Activated effector memory CD4-positive, alpha-beta T cell treated with anti-CD3 and anti-CD28 coated beads, Interleukin-2, amount 50 U/mL, for 16 hours (primary cell): ENCODE measurements at places on chromosomes 1 and 21.

DNA sequence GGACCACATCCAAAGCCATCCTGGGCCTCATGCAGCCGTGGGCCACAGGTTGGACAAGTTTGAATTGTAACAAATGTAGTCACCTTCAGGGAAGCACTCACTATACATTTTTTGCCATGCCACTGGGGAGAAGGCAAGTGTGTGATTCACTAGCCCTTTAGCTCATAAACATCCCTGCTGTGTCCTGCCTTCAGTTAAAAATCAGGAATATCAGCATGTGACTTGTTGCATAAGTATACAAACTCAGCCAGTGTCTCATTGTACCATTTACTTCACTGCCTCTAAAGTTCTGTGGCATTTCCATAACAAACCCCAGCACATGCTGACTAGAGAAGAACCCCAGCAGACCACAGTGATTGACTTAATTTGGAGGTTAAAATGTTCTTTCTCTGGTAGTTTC lies 142.0 kb upstream of the C1orf105 start:
- DNase-seq = no peak

DNA sequence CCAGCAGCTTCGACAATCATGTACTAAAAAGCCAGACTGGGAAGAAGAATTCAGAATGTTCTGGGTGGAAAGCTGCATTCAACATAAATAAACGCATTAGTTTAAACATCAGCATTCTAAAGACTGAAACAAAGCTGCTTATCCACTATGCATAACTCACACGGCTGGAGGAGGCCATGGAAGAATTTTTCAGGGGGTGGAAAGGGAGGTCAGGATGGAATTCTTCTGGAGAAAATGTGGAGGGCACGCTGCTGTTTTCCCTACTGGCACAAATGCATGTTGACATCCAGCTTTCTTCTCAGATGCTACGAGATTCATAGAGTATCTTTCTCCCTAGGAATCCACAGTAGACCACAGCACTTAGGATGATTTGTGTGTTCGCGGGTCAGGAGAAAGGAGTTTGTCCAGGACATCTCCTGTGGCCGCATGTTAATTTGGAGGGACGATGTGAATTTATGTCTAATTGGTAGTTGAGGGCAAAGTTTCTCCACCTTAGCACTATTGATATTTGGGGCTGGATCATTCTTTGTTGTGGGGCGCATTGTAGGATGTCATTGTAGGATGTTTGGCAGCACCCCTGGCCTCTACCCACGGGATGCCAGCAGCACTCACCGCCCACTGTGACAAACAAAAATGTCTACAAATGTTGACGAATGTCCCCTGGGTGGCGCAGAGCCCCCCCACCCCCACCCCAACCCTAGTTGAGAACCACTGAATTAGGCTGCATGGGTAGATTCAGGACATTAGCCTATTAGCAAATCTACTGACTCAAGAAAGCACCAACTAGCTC lies 86.5 kb upstream of the KAZN start:
- no peak for DNase-seq

GRCh38 chr1:19979494-19979977 lies at the start of gene PLA2G2A:
TSS of gene PLA2G2A (minus strand) at chr1:19979618. CDS start at chr1:19978773, 845 bp downstream.
- no peak for DNase-seq

GRCh38 chr1:191963781-191964455 lies 194.3 kb upstream of the RGS18 start:
- DNase-seq = no peak

GRCh38 chr1:2350501-2350900 lies 40.9 kb downstream of the MORN1 start:
- no peak for DNase-seq

GRCh38 chr1:42359466-42359865 lies 21.1 kb upstream of the RIMKLA start:
- DNase-seq = no peak

GRCh38 chr1:85258536-85259117 lies 835 bp downstream of the C1orf52 start:
- DNase-seq = no peak

GRCh38 chr21:44681152-44681551 lies 811 bp downstream of the KRTAP12-1 start:
- DNase-seq = peak; percentile 43

- DNase-seq = no peak
Observed at GRCh38 chr1:164772635-164773034, 213.7 kb downstream of the PBX1 start.

GRCh38 chr1:224169718-224170270 lies 13.2 kb upstream of the DEGS1 start:
- no peak for DNase-seq

DNA sequence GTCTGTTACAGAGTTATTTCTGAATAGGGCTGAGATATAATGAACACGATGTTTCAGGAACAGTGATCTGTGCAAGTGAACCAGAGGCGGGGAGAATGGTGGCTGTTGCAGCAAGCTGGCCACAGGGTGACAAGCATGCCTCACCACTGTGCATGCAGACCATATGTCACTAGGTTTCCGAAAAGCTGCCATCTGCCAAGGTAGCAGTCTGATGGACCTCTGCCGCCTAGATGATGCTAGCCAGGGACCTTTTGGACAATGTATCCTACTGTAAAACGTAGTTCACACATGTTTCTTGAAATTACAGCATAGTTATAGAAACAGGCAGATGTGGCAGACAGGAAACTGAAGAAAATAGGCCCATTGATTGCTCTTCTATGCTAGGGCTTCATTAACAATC lies 204.2 kb upstream of the RRP15 start:
- DNase-seq = no peak

GRCh38 chr1:117120774-117121588 lies 568 bp downstream of the TRIM45 start:
- DNase-seq = no peak

- no peak for DNase-seq
Observed at GRCh38 chr1:206709772-206710459, 25.2 kb downstream of the MAPKAPK2 start.

- DNase-seq = no peak
Observed at GRCh38 chr1:224880593-224881307, 48.7 kb upstream of the DNAH14 start.

DNA sequence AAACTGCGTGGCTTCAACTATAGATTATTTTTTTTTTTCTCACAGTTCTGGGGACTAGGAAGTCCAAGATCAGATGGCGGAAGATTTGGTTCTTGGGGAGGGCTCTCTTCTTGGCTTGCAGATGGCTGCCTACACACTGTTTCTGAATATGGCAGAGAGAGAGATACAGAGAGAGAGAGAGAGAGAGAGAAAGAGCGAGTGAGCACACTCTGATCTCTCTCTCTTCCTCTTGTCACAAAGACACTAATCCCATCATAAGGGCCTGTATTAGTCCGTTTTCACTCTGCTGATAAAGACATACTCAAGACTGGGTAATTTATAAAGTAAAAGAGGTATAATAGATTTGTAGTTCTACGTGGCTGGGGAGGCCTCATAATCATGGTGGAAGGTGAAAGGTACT lies 79.5 kb downstream of the IGSF21 start:
- no peak for DNase-seq

- DNase-seq = peak; percentile 78
Observed at GRCh38 chr1:155003227-155003765, 694 bp downstream of the ZBTB7B start.

DNA sequence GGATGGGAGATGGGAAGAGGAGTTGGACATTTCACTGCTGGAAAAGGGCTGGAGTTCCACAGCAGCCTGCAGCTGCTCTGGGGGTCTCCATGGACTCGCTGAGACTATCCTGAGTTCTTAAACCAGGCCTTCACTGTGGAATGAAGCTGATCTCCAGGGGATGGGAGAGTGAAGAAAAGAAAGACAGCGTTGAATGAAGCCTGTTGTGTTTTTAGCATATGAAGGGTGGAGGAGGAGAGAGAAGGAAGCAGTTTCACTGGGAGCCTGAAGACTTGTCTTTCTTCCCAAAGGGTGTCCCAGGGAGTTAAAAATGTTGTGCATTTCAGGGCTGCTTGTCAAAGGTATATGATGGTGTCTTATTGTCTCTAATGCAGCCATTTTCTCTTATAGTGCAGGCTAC lies 9.2 kb downstream of the ROR1 start:
- no peak for DNase-seq

GRCh38 chr1:246483569-246483933 lies 23.5 kb downstream of the SMYD3 start:
- DNase-seq = no peak

- DNase-seq = no peak
Observed at GRCh38 chr21:37166733-37167132, 93.7 kb downstream of the TTC3 start.

DNA sequence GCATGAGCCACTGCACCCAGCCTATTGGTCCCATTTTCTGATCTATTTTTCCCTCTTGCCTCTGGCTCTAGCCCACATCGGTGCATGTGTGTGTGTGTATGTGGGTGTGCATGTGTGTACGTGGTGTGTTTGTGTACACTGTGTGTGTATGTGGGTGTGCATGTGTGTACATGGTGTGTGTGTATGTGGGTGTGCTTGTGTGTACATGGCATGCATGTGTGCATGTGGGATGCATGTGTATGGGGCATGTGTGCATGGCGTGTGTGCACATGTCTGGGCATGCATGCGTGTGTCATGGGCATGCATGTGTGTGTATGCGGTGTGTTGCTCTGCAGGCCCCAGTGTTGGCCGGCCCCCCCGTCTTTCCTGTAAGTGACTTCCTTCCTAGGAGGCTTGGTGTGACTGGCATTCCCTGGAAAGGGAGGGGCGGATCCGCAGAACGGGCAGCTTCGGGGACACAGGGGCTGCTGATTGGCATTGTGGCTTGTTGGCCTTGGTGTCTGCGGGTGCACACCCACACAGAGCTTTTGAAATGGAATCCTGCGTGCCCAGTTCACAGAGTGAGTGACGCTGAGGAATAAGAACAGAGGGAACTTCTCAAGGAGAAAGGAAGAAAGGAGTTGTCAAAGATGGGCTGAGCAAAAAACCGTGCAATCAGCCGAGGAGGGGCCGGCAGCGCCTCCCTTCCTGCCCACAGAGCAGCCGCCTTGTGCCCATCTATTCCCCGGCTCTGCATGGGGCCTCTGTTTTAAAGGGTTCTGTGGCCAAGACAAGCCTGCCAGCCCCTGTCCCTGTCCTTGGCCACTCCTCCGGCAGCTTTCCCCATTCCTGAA lies 8.0 kb downstream of the PDXK start:
- no peak for DNase-seq

GRCh38 chr21:43719748-43720538 lies 1.0 kb downstream of the PDXK start:
- DNase-seq = no peak

GRCh38 chr21:14483296-14483695 lies 62.8 kb downstream of the SAMSN1 start:
- DNase-seq = no peak

- no peak for DNase-seq
Observed at GRCh38 chr1:10160907-10161490, 49.4 kb upstream of the KIF1B start.

GRCh38 chr1:153358691-153358975 lies 979 bp downstream of the S100A9 start:
- no peak for DNase-seq

GRCh38 chr1:30005972-30006619 lies 717.3 kb downstream of the MATN1 start:
- DNase-seq = no peak

DNA sequence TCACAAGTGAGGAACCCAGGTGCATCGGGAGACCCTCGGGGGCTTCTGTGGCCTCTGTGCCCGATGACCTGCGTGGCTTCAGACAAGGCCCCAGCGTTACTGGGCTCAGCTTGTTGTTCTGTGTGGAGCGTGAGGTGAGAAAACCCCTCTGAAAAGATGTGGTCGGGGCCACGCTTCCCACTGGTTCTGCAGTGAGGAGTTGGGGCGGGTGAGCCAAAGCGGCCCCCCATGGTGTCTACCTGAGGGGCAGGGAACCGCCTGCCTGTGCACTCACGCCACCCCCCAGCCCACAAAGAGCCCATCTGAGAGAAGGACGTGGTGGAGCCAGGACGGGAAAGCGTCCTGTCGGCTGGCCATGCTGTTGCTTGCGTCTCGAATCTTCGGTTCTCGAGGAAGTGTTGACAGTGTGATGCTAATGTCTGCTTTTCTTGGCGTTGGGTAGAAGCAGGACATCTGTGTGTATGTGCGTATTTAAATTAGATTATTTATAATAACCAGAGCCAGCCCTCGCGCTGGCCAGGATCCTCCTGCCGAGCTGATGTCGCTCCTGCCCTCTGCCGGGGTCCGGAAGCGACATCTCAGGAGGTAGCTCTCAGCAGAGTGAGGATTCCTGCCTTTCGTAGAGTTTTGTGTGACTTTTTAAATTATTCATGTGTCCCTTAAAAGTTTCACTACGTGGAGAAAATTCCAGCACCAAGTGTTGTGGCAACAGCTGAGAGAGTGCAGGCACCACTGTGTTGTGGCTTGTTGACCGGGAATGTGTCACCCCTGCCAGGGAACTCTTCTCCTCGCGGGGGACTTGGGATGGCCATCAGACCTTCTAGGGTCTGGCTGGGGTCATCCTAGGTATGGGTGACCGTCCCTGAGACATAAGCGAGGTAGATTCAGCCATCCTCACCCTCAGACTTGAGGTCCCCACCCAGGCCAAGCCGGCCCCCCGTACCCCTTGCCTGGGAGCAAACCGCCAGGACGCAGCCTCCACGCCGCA lies 15.3 kb downstream of the TMEM201 start:
- no peak for DNase-seq

DNA sequence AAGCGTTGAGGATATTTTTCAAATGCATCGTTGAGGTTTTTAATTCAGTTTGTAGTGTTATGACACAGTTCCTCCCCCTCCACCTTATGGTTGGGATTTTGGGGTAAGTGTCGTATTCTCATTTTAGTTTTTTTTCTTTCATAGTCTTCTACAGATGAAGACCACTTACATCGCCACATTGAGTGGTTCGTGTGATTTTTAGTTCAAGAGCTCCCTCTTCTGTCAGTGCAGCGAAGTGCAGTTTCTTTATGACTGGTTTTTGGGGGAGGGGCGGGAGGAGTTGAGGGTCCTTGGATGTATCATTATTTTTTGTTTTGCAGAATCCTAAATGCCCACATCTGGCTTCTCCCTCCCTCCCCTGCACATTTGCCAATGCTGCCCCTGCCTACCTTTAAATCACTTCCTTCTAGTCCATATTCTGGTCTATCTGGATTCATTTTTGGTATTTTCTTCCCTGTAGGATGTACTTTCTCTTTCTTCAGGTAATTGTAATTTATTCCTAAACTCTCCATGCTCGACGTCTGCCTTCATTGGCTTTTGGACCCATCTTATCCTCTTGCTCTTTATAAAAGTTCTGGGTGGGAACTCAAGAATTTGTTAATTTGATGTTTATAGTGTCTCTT lies 433.1 kb downstream of the CAMTA1 start:
- no peak for DNase-seq

DNA sequence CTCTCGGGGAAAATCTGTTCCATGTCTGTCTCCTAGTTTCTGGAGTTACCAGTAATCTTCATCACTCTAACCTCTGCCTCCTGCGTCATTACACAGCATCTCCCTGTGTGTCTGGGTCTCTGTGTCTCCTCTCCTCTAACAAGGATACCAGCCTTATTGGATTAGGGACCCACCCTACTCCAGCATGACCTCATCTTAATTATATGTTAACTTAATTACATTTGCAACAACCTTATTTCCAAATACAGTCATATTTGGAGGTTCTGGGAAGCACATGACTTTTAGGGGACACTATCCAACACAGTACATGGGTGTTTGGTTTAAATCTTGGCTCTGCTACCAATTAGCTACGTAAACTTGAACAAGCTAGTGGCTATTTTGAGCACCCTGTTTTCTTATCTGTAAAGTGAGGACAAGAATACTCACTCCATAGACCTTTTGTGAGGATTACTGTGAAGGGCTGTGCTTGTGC lies 83.9 kb upstream of the SGIP1 start:
- no peak for DNase-seq
